Epithelial cell of esophagus (primary cell): ENCODE measurements at places on chromosomes 2 and 18.

- no peak for DNase-seq
These were observed 40.4 kb downstream of the CYRIA start for GRCh38 chr2:16625201-16625729.

DNA sequence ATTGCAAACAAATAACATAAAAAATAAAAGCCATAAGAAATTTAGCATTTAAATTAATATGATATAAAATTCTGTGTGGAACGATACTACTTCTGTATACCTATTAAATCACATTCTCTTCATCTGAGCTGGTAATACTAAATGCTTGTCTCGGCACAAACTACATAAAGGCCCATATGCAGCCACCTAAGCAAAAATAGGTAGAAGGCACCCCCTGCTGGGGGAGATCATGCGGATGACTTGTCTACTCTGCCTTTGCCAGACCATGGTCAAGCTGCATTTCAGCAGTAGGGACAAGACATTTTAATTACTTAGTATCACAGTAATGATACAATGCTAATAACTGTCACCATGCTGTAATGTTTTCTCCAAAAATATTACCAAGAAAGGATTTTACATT, 108.0 kb downstream of the CDH19 start:
- DNase-seq, result peak; percentile 79

DNA sequence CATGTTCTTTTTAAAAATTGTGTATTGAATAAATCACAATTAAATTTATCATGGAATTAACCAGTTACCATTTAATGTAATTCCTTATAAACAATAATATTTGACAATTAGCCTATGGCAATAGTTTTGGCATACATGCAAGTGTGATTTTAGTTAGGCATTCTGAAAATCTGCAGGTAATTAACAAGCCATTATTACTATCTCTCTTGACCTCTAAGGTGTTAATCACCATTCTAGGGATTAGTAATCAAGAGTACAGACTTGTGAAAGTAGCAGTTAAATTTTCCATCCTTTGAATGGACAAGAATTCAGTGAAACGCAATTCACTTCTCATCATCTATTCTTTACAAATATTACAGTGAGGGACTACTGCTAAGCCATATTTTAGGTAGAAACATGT, 127.7 kb upstream of the CHST9 start:
- DNase-seq, result no peak

DNA sequence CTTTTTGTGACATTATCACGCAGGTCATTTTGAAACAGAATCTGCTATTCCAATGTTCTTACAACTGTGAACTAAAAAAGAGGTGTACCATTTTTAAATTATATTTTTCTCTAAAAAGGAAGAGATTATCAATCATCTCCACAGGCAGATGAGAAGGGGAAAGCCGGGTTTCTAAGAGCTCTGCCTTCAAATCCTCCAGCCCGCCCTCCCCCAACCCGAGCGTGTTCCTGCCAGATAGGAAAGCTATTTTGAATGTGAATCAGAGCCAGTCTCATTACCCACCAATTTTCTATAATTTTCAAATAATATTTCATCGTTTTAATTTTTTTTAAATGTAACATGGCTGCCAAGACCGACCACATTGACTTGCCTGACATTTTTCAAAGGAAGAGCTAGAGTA, 65.9 kb downstream of the KCNF1 start:
- DNase-seq, result no peak

GRCh38 chr18:55861266-55861665, 273.3 kb upstream of the TCF4 start:
- DNase-seq, result peak; percentile 62

DNA sequence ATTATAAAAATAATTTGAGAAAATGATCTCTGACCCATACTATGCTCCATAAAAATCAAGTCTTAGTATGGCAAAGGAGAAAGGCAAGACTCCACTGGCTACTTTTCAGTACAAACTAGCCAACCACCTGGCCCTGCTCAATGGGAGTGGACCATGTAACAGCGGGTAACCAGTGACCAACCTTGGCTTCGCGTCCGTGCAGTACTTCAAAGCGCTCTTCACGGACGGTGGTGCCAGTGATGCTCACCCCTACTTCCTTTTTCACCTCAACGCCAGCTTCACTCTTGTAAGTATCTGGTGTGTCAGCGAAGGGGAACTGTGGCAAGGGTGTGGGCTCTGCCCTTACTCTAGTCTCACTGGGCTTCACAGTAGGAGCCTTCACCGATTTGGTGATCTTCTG, 23.3 kb downstream of the TTN start:
- DNase-seq, result no peak

DNA sequence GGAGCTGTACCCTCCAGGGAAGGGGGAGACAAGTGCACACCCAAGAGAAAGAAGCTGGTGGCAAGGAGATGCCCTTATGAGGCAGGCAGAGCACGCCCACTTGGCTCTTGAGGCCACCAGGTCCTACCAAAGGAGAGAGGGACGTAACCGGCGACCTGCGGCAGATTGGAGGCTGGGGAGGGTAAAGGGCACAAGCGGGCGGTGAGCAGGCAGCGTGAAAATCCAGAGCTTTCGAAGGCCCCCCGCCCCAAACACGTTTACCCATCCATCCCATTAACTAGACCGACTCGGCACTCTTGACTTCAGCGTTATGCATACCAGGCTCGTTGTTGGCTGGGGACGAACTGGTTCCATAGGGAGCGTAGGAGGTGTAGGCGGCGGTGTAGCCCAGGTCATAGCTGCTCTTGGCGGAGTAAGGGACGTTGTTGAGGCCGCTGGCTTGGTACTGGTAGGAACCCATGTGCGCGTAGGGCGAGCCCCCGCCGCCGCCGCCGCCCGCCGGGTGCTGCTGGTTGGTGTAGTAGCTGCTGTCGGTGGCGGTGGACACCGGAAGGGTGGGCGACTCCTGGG, 794 bp downstream of the DLX2 start:
- DNase-seq, result no peak

DNA sequence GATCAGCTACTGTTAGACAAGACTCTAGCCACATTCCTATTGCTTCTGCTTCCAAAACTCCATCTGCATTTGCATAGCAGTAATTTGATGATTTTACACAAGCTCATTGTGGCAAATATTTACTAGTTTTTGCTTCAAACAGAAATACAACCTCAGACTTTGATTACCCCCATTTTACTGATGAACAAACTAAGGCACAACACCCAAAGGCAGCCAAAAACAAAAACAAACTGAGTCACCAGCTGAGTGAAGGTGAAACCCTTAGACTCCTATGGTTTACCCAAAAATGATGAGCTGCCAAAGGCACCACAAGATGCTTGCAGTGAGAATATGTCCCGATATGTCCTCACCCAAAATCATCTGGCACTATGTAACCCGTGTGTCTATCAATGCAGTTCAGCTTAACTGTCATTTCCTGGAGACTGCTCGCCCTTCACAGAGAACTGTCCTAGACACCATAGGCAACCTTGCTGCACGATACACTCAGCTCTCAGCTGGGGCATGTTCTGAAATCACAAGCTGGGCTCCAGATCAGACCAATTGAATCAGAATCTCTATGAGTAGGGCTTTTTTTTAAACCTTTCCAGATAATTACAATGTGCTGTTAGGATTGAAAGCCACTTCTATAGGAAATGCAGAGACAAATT, 4.1 kb upstream of the EVA1A start:
- no peak for DNase-seq

DNA sequence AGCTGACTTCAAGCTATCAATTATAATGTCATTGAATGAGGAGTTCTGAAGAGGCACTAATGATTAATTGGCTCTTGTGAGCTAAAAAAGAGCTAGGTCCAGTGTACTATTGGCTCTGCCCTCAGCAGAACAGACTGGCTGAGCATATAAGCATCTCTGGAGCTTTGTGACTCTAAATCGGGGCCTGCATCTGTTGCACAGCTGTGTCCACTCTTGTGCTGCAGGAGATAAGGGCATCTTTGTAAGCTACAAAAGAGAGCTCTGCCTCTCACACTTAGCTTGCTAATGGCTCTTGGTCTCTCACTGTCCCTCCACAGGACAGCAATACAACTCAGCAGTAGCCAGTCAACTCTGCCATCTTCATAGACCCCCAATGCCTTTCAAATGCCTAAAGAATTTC, 61.5 kb upstream of the L3MBTL4 start:
- DNase-seq, result no peak

- DNase-seq, result peak; percentile 45
These were observed 426.1 kb upstream of the FANCL start for GRCh38 chr2:58667137-58667774.

- DNase-seq, result no peak
These were observed 136.2 kb downstream of the CCDC178 start for GRCh38 chr18:33304277-33304676.

DNA sequence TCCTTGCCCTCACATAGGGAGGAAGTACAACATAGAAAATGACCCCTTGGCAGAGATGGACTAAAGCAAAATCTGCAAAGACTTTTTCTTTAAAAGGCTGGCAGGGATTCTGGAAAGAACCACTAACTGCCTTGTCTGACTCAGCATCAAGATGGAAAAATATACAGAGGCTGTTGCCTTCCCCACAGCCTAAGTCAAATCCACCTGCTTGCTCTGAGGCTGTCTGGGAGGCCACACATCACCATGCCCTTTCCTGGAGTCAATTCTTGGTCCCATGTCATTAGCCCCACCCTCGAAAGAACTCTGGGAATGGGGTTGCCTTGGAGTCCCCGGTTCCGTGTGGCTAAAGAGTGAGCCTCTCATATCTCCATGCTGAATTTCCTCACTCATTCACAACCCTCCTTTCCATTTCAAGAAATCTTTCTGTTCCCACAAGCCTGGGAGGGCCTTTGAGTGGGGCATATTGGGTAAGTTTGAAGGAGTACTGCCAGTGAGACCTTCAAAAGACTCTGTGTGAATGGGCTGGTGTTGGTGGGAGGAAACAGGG, 39.4 kb downstream of the BMP10 start:
- DNase-seq, result no peak

- peak; percentile 84 for DNase-seq
These were observed 9.0 kb downstream of the TNFRSF11A start for GRCh38 chr18:62334120-62334519.

DNA sequence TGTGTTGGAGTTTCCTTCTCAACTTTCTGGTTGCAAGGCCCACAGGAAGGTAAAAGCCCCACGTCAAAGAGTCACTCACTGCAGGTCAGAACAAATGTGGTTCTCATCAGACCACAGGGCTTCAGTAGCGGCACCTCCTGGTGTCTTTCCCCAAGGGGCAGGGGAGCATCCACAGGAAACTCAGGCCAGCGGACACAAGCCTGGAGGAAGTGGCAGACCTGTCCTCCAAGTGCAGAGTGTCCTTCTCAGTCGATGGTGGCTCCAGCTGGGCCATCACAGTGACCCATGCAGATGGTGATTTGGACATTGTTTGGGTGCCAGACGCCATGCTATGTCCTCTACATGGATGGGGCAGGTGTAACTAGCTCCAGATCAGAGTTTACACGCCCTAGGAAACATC, 84.9 kb downstream of the ACKR3 start:
- no peak for DNase-seq

- no peak for DNase-seq
These were observed 214.4 kb downstream of the FHOD3 start for GRCh38 chr18:36511791-36512352.

DNA sequence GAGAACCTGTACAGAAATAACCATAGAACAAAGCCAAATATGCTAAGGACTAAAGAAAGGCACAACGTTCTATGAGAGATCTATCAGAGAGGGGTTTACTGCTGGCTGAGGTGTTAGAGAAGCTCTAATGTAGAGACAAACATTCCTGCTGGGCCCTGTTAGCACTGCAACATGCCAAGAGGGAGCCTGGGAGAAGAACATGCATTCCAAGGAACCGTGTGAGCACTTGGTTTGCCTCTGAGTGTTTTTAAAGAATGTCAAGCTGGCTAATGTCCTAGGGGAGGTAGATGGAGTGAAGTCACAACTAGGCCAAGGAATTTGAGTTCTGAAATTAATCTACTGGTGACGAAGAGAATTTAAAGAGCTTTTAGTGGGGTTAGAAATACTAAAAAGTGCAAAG, 384.3 kb upstream of the LYPD1 start:
- DNase-seq, result no peak

- no peak for DNase-seq
These were observed 38.5 kb downstream of the ACKR3 start for GRCh38 chr2:236608188-236608525.

- no peak for DNase-seq
These were observed 3.6 kb downstream of the MAB21L4 start for GRCh38 chr2:240892356-240892755.

DNA sequence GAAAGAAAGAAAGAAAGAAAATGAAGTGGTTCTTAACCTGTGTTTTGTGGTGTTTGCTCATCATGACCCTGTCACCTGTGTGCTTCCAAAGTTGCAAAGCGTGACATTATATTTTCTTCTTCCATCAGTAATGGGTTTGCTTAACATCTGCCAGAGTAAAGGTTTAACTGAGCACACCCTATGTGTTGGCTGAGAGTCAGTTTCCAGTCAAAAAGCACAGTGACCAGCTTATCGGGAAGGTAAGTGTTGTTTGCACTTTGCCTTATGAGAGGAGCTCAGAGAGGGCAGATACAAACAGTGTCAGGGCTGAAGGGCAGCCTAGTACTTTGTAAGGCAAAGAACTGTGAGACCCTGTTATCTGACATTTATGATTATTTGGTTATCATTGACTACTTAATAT, 406.2 kb upstream of the CWC22 start:
- DNase-seq, result no peak

DNA sequence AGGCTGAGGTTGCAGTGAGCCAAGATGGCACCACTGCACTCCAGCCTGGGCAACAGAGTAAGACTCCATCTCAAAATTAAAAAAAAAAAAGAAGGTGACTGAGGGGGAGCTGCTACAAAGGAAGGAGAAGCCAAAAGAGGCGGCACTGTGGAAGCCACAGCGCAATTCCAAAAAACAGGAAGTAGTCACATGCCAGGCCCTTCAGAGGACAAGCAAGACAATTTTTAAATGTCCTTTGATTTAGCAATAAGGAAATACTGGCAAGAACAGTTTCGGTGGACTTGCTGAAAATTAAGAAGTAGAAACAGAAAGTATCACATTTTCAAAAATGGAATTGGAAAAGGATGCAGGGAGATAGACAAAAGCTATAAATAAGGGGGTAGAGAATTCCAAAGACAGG, 122.8 kb downstream of the OSBPL1A start:
- no peak for DNase-seq

GRCh38 chr2:72916743-72917137, 579 bp upstream of the EMX1 start:
- DNase-seq, result no peak

GRCh38 chr2:144426355-144426754, 93.6 kb downstream of the ZEB2 start:
- DNase-seq, result no peak

DNA sequence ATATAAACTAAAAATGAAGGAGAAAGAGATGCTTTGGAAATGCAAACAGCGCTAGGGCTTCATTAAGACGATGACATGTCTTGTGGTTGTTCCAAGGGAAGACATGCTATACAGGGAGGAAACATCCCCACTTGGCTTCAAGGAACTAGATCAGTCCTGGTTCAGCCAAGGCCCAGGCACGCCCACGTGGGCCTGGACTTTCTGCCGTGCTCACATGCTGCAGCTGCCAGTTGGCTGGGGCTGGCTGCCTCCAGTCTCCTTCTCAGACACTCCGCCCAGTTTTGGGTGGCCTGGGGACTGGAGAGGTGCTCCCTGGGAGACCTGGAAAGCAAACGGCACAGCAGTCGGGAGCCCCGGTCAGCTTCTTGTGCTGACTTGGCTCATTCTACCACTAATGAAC, 109.6 kb downstream of the GLI2 start:
- DNase-seq, result no peak
